Testis (tissue), 5 donors: ENCODE measurements at places on chromosomes 12 and 14. TPM values are rescaled to one million over a fixed set of nuclear protein-coding genes. Genes with fewer than 3 reads are reported as not detected.

- no peaks in the 10 kb centered on the region for H3K4me1 ChIP-seq
- no peaks in the 10 kb centered on the region for H3K27me3 ChIP-seq
- no peak overlapping the region for H3K27ac ChIP-seq
- no peaks in the 10 kb centered on the region for H3K36me3 ChIP-seq
- no peak overlapping the region for H3K4me3 ChIP-seq
Observed at GRCh38 chr14:37565550-37565949, 29.5 kb downstream of the FOXA1 start.

COX8C gene
- polyA plus RNA-seq, result 65.3 TPM

DNA sequence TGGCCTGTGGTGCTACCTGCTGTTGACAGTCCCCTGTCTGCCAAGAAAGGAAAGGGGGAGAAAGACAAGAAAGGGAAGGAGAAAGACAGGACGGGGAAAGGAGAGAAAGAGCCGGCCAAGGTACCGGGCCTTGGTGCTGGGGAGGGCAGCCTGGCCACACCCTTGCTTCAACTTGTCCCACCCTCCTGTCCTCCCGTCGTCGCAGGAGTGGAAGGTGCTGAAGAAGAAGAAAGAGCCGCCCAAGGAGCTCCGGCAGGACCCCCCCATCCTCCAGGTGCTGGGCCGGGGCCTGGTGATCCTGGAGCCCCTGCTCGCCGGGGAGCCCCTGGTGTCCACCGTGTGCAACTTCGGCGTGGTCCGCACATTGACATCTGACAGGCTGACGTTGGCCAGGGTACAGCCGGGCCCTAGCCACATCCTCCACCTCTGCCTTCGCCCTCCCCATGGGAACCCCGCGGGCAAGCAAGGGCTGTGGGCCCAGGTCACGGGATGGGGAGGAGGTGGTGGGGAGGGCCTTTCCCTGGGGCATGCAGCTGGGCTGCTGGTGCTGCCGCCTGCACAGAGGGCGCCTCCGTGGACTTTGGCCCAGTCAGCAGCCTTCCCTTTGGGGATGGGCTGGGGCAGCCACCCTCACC is 2.9 kb upstream of the B3GNT4 start:
- H3K4me3 ChIP-seq, result no peak overlapping the region
- no peak for DNase-seq
- H3K36me3 ChIP-seq, result no peaks in the 10 kb centered on the region
- H3K27ac ChIP-seq, result no peak overlapping the region
- H3K27me3 ChIP-seq, result no peaks in the 10 kb centered on the region

GRCh38 chr12:6450091-6450868 is 1.6 kb upstream of the TAPBPL start:
- DNase-seq, result no peak
- H3K4me3 ChIP-seq, result no peak overlapping the region
- no peaks in the 10 kb centered on the region for H3K36me3 ChIP-seq
- H3K27me3 ChIP-seq, result no peaks in the 10 kb centered on the region

GRCh38 chr12:68222326-68222725 is 3.3 kb downstream of the IL26 start:
- no peaks in the 10 kb centered on the region for H3K4me1 ChIP-seq
- no peak overlapping the region for H3K4me3 ChIP-seq
- no peaks in the 10 kb centered on the region for H3K36me3 ChIP-seq
- DNase-seq, result no peak
- no peaks in the 10 kb centered on the region for H3K27me3 ChIP-seq
